ENCODE measurements at places on chromosomes 5 and 9. TPM values are rescaled to one million over a fixed set of nuclear protein-coding genes. Genes with fewer than 3 reads are reported as not detected.

Gene GADD45G
- 294 TPM for total RNA-seq

Gene VDAC1
- 394 TPM for total RNA-seq

Gene ZNG1A
- 15.0 TPM for total RNA-seq

Gene NRG2
- 1.8 TPM for total RNA-seq

Gene SHROOM1
- total RNA-seq: 3.2 TPM

Gene RMRP
- not detected for total RNA-seq

GRCh38 chr5:14678773-14679334 is 14.3 kb downstream of the OTULIN start:
- peaks cover 31% of the 10 kb centered on the region for H3K36me3 ChIP-seq
- peaks cover 53% of the 10 kb centered on the region for H3K4me1 ChIP-seq
- no peak for DNase-seq
- H3K4me3 ChIP-seq: no peak overlapping the region

GRCh38 chr5:11793396-11793795 is 110.8 kb downstream of the CTNND2 start:
- H3K27ac ChIP-seq: no peak overlapping the region
- H3K4me3 ChIP-seq: no peak overlapping the region
- no peaks in the 10 kb centered on the region for H3K36me3 ChIP-seq

DNA sequence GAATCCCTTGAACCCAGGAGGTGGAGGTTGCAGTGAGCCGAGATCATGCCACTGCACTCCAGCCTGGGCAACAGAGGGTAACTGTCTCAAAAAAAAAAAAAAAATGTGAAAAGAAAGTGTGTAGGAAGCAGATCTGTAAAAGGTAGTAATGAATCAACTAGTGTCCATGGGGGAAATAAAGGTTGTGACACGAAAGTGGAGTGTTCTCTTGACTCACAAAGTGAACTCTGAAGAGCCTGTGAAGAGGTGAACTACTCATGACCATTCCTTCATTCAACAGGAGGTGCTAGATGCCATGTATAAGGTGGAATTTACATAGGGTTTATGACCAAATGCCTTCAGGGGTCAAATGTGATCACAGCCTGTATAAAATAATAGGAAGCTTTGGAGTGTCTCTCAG is 12.8 kb downstream of the IQGAP2 start:
- no peaks in the 10 kb centered on the region for H3K4me1 ChIP-seq
- H3K4me3 ChIP-seq: no peak overlapping the region
- no peaks in the 10 kb centered on the region for H3K27me3 ChIP-seq
- no peak for DNase-seq
